ENCODE measurements at places on chromosomes 16 and 17.

DNA sequence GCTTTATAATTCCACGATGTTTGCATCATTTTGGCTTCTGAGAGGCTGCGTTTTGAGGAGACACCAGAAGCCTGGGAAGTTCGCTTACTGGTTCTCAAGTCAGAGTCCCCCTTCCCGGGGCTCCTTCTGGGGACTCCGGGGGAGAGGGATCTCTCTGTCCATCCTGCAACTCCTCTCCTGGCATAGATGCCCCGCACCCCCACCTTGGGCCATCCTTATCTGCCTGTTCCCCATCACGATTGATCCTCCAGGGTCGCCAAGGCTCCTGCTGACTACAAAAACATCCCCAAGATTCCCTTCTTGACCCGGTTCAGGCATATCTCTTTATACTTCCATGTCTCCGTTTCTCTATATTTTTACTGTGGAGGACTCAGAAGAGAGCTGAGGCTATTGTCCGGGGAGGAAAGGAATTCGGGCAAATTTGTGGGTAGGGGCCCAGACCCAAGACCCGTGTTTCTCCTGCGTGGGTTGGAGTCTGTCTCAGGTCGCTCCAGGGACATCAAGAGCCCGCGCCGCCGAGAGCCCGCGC, 18.4 kb upstream of the HOXB13 start:
- no peak for DNase-seq

GRCh38 chr17:58192612-58193011, at the start of gene EPX:
EPX (plus strand) TSS chr17:58192726; CDS start chr17:58192847, 121 bp downstream.
- no peak for DNase-seq

- no peak for DNase-seq
Measured at GRCh38 chr17:80693511-80693910, 148.9 kb downstream of the RPTOR start.

DNA sequence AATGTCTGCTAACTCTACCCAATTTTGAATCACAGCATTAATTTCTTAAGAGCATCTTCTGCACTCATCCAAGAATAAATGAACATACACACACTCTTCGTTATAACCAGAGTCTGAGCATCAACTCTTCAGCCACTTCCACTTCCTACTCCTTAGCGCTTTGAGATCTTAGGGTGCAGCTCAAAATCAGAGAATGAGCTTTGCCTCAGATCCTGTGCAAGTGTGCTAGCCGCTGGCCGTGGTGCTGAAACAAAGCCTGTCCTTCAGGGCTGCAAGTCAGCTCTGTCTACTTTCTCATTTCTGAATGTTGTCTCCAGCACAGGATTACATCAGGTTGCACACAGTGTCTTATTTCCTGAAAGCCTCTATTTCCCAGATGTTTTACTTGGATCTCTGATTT, 165.4 kb downstream of the AIPL1 start:
- peak; percentile 11 for DNase-seq

DNA sequence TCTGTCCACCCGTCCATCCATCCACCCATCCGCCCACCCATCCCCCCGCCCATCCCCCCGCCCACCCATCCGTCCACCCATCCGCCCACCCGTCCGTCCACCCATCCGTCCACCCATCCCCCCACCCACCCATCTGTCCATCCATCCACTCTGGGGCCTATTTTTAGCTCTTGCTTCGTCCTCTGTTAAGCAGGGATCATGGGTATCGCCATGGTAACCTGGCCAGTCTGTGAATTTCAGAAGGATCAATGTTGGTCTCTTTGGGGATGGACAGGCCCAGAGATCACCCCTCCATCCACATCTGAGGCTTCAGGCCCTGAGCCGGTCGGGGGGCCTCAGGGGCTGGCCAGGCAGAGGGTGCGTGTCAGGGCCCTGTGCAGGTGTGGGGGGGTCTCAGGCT, 15.2 kb upstream of the DPEP1 start:
- DNase-seq: no peak

DNA sequence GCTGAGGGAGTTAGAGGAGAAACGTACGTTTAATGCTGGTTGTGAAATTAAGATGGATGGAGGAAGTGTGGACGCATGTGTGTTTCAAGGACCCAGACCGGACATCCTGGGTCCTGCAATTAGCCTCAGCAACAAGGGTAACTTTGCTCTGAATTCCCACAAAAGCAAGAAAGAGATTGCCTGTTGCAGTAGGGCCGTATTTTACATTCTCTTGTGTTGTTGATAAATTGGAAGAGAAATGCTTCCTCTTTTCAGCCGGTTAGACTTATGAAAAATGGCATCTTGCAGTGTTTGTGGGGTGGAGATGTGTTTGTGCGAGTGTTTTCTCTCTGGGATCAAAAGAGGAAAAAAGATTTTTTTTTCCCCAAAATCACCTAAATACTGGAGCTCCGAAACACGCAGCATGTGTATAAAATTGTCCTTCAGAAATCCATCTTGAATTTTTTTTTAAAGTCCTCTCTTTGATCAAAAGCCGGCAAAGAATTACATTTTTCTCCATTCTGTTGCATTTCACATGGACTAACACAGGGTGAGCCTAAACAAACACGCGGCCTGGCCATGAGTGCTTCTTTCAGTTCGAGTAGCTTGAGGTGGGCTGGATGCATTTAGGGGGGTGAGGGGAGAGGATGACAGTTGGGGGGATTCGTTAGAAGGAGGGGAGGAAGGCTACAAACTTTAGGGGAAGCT, 251.6 kb downstream of the C16orf95 start:
- DNase-seq: no peak

DNA sequence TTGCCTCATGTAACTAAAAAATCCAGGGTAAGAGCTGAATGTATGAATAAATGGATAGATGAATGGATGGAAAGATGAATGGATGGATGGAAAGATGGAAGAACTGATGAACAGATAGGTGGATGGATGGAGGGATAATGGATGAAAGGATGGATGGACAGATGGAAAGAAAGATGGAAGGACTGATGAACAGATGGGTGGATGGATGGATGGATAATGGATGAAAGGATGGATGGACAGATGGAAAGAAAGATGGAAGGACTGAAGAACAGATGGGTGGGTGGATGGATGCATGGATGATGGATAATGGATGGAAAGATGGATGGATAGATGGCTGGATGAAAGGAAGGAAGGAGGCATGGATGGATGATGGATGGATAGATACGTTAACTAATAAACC, 11.9 kb downstream of the CHD9NB start:
- DNase-seq: no peak

- DNase-seq: no peak
Measured at GRCh38 chr17:29753845-29754439, 131.2 kb upstream of the CORO6 start.

Data from amniotic epithelial cell (primary cell).